ENCODE measurements at places on chromosomes 6 and 20.

DNA sequence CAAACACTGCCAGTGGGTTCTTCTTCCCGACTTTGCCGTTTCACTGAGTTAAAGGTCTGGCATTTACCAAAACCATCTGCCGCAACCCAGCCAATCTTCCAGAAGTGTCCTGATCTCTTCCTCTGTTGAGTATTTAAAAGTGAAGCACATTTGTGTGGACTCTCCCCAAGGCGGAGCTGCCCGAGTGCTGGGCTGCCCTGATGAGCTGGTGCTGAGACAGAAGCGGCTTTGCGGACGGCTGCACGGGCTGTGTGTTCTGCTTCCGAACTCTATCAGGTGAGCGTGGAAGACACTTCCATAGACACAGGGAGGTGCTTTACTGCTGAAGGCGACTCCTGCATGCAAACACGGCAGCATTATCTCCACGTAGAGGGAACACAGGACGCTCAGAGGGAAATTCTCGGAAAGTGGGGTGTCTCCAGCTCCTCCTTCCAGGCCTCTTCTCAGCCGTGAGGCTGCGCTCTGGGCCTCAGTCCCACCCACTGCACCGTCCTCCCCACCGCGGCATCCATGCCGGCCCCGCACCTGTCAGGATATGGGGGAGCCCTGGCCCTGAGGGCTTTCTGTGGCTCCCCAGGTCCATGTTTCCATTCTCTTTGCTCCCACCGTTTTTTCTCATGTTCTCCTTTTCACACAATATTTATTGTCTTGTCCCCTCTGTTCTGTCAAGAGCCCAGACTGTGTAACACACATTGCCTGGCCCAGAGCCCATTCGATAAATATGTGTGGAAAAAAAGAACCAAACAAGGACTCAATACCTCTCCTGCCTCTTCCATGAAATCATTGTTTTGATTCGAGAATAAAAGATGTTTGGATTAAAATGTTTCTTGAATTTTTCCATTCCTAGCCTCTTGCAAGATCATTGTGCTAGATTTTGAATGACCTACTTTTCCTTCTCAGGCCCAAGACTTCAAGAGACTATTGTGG is 205.1 kb downstream of the DLL1 start:
- DNase-seq = peak; percentile 16

DNA sequence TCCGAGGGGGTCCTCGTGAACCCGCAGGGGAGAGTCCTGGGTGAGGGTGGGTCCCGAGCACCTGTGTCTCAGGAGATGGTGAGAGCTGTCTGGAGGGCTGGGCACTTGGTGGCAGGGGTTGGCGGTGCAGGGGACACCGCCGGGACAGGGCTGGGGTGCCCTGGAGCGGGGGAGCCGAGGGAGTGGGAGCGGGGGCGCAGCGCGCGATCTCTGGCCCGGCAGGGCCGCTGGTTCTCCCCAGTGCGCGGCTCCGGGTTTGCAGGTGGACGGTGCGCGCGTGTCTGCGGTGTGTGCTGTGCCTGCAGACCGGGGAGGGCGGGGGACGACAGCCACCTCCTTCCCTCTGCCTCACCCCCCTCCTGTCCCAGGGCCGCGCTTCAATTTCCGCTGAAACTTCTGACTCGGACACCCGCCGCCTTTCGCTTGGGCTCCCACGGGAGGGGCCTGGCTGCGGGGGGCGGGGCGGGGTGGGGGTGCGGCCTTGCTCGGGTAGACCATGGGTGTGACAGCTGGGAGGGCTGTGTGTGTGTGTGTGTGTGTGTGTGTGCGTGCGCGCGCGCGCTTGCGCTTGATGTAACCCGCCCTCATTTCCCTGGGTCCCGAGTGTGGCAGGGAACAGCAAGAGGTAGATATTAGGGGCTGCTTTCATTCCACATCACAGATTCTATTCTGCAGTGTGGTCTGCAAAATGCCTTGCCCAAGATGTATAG is 1.2 kb downstream of the TRIB3 start:
- DNase-seq = peak; percentile 71

DNA sequence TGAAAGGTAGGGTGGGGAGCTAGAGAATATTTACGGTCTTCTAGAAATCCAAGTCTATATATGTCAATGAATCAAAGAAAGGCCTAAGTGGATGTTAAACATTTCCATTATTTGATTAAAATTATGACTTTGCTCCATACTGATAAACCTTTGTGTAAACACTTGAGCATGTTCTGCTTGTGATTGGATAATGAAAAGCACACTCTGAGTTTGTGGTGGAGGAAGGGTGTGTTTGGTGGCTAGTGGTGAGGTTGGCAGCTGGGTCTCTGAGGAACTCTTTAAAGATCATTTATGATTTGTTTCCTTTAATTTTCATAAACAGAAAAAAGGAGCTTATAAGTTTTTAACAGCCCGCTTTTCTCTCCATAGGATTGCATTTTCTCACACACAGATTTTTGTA is 84.7 kb downstream of the RFPL4B start:
- DNase-seq = no peak

DNA sequence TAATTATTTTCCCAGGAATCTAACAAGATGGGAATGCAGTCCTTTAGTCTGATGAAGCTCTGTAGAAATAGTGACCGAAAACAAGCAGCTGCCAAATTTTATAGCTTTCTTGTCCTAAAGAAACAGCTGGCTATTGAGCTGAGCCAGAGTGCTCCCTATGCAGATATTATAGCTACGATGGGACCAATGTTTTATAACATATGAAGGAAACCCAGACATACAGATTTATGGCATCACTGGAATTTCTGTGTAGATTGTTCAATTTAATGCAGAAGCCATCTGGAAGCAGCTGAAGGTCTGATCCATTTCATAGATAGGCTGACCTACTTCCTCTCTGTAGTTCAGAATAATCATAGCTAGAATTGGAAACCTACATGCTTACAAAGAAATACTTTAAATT is 11.8 kb upstream of the SNPH start:
- no peak for DNase-seq

- no peak for DNase-seq
Measured at GRCh38 chr20:64058536-64058935, 4.5 kb upstream of the TCEA2 start.

- DNase-seq = no peak
Measured at GRCh38 chr20:24812373-24812772, 136.7 kb upstream of the CST7 start.

- DNase-seq = no peak
Measured at GRCh38 chr6:55617272-55617671, 38.3 kb upstream of the HMGCLL1 start.

DNA sequence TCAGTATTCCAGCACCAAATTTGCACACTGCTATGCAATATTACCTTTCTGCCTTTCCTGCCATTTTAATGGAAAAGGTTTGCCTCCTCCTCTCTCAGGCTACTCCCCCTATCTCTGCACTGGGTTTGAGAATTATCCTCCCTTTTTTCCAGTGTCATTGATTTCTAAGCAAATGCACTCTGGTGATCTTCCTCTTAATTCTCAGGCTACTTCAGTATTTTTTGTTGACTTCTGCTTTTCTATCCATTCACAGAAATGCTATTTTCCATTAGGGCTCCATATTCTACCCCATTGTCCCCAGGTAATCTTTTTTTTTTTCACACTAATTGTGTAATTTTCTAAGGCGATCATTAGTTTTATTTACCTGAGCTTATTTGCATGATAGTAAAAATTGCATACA is 144.0 kb downstream of the GJA1 start:
- no peak for DNase-seq

- DNase-seq = peak; percentile 24
Measured at GRCh38 chr20:4014031-4014474, 1.3 kb downstream of the RNF24 start.

DNA sequence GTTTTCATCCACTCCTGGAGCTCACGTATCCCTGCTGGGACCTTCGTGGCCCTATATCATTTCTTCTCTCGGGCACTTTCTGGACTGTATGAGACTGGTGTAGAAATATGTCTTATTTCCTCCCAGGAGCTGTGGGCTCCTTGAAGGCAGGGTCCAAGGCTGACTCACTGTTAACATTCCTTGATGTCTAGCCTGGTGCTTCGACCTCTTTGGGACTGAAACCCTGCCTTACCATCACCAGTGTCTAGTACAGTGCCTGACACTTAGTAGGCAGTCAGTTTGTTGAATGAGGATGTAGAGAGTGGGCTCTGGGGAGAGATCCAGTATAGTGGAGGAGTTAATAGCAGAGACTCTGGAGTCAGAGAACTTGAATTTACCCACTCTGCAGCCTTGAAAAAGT is 23.6 kb downstream of the POFUT1 start:
- DNase-seq = no peak

DNA sequence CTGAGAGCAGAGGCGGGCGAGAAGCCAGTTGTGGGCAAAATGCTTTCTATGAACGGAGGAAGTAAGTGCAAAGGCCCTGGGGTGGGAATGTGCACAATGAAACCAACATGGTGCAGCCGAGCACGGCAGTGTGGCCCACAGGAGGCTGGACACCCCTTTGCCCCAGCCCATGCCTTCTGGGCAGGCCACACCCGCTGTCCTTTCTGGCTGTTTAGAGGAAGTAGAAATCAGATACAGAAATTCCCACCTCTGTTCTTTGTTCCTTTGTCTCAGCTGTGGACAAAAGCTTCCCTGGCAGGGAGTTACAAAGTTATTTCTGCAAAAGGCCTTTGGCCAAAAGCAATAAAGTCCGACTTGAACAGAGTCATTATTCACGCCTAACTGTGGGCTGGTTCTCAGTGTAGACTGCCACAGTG is 11.9 kb downstream of the SULF2 start:
- DNase-seq = no peak

- DNase-seq = no peak
Measured at GRCh38 chr20:10179574-10180298, 38.9 kb upstream of the SNAP25 start.

GRCh38 chr6:164889980-164890379 is 419.4 kb downstream of the C6orf118 start:
- DNase-seq = no peak

- DNase-seq = no peak
Measured at GRCh38 chr6:152783217-152783878, 32.8 kb downstream of the VIP start.

- DNase-seq = no peak
Measured at GRCh38 chr20:49516916-49517804, 34.7 kb upstream of the KCNB1 start.

DNA sequence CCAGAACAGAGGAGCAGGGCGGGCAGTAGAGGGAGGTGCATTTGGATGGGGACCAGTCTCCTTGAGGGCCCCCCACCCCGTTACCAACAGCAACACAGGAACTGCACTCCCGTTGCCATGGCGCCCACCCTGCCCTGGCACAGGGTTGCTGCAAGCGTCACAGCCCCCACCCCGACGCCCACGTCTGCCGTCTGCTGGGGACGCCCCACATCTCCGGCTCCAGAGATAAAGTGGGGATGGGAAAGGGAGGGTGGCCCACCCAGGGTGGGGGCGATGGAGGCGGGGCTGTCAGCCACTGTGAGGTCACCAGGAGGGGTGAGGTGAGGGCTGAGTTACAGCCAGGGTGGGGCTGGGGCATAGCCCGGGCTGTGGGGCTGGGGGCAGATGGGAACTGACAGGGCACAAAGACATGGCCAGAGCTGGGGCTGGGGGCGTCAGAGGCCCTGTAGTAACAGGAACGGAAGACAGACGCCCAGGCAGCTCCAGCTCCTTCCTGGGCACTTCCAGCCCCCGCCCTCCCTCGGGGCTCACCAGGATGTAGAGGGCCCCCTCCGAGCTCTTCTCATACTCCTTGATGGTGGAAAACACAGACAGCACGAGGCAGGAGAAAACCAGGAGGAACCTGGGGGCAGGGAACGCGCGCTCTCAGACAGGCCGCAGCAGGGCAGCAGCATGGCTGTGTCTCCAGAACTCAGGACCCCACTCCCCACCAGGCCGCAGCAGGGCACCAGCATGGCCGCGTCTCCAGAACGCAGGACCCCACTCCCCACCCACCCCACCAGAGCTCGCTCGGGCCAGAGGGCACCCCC is 26.0 kb downstream of the KCNQ2 start:
- no peak for DNase-seq

DNA sequence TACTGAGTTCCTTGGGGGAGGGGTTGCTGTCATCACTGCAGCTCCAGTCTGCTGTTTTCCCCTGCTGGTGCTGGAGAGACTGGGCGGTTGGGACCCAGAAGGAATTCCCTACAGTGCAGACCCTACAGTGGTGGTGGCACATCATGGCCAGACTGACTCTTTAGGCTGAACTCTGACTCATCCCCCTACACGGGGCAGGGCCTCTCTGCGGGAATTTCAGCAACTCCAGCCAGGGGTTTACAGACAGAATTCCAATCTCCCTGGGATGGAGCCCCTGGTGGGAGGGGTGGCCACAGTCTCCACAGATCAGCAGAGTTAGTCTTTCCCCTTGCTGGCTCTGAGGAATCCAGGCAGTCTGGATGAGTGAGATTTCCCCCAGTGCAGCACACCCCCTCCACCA is 46.9 kb upstream of the MAPK13 start:
- no peak for DNase-seq

DNA sequence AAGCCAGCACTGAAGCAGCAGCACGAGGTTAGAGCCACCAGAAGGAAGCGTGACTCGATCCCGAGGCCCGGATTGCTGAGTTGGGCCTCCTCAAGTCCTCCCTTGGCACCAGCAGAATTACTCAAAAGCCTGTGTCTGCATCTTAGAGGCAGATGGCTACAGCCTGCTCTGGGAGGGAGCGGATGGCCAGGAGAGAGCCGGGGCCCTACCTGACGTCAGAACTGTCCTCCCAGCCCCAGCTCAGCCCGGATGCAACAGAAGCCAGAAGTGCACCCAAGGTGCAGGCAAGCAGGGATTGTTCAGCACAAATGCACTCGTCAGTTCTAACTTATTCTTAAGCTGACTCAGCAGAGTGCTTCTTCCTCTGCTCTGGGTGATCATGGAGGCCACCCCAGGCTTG is 155.5 kb upstream of the RPS6KA2 start:
- no peak for DNase-seq

GRCh38 chr6:161395716-161396231 is 121.9 kb upstream of the AGPAT4 start:
- DNase-seq = no peak

DNA sequence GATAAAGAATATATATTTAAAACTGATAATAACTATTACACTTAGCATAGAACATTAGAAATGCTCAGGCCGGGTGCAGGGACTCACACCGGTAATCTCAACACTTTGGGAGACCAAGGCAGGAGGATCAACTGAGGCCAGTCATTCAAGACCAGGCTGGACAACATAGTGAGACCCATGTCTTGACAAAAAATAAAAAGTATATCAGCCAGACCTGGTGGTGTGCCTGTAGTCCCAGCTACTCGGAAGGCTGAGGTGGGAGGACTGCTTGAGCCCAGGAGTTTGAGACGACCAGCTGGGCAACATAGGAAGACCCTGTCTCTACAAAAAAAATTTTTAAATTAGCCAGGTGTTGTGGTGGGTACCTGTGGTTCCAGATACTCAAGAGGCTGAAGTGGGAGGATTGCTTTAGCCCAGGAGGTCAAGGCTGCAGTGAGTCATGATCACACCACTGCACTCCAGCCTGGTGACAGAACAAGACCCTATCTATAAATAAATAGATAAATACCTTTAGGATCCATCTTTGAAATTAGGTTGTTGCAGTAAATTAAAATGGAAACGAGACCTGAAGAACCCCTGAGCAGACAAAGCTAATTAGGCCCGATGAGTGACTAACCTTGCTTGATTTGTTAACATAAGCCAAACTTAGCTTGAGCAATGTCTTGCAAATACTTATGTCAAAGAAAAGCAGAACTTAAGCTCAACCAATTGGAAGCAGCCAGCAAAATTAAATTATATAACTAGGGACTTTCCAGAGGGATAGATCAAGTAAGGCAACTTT is 75.8 kb upstream of the E2F3 start:
- DNase-seq = no peak

Measured in stimulated activated CD4-positive, alpha-beta T cell treated with anti-CD3 and anti-CD28 coated beads, Interleukin-2, amount 100 ng/mL, for 24 hours (primary cell).